Left lung (tissue), 14 donors: ENCODE measurements at places on chromosomes 12 and 14. TPM values are rescaled to one million over a fixed set of nuclear protein-coding genes. Genes with fewer than 3 reads are reported as not detected.

GPRC5D gene
- total RNA-seq = not detected

SCN8A gene
- 0.26 TPM for total RNA-seq

PZP gene
- total RNA-seq = 1.4 TPM

FRMD6 gene
- total RNA-seq = 19.8 TPM

BCL11B gene
- 1.4 TPM for total RNA-seq

ANAPC5 gene
- 108 TPM for total RNA-seq

- no peak for DNase-seq
Observed at GRCh38 chr12:106729611-106730010, 44.9 kb upstream of the RIC8B start.

GRCh38 chr12:1800401-1801302, 19.7 kb upstream of the LRTM2 start:
- no peak for DNase-seq

FGF6 gene
- not detected for total RNA-seq

GRCh38 chr12:109605016-109605415, 31.4 kb downstream of the MVK start:
- DNase-seq = no peak
